ENCODE measurements at places on chromosomes 2 and 18.

- no peak for DNase-seq
Observed at GRCh38 chr2:71078624-71079023, 10.2 kb downstream of the NAGK start.

GRCh38 chr2:144519597-144519933, 354 bp downstream of the ZEB2 start:
- no peak for DNase-seq

DNA sequence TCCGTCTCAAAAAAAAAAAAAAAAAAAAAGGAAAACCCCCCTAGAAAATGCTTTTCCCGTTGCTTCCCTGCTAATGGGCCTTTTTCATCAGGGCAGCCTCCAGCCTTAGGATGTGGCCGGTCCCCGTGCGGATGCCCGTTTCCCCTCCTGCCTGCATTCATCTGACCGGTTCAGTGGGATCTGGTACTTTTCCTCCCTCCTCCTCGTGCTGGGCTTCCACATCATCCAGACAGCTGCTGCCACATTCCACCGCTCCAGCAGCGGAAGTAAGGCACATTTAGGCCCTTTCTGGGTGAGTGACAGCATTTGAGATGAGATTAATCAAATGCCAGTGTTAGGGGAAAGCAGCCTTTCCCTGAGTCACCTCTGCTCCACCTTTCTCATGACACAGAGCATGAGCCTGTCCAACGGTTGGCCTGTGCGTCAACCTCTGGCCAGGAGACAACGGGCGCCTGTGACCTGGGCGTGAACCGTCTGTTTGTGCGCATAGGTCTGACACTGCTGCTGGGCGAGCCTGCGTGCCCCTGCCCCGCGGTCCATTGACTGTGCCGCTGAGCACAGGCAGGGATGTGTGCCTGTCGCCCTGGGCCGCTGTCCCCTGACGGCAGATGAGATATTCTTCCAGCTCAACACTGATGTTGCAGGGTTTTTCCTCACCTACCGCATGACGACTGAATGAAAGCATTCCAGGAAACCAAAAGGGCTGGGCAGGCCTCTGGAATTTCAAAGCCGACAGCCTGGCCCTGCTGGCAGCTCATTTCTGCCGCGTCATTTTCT, 174.0 kb downstream of the TGIF1 start:
- no peak for DNase-seq

- DNase-seq: no peak
Observed at GRCh38 chr2:110869472-110870446, 137.4 kb downstream of the ACOXL start.

DNA sequence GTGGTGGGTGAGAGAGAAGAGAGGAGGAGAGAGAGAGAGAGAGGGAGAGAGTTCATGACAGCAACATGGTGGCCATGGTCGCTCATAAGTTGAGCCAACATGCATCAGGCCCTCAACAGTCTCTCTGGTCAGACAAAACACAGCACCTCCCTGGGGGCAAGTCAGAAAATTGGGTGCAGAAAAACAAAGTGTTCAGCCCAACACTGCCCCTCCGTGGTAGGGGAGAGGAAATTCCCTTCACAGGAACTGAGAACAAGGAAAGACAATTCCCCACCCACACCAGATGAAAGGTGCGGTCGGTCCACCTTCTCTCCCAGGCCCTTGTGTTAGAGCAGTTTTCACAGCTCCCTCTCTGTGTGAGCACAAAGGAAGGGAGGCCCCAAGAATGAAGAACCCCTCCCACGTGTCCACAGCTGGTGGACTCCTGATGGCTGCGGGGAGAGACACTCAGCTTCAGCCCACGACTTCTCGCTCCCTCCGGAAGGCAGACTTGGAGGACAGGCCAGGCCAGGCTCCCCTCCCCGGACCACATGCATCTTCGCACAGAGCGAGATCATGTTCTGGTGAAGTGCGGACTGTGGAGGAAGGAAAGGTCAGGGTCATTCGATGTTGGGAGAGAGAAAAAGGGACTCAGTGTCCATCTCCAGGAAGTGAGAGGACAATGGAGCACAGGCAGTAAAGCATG, 181.7 kb downstream of the ANAPC1 start:
- peak; percentile 39 for DNase-seq

DNA sequence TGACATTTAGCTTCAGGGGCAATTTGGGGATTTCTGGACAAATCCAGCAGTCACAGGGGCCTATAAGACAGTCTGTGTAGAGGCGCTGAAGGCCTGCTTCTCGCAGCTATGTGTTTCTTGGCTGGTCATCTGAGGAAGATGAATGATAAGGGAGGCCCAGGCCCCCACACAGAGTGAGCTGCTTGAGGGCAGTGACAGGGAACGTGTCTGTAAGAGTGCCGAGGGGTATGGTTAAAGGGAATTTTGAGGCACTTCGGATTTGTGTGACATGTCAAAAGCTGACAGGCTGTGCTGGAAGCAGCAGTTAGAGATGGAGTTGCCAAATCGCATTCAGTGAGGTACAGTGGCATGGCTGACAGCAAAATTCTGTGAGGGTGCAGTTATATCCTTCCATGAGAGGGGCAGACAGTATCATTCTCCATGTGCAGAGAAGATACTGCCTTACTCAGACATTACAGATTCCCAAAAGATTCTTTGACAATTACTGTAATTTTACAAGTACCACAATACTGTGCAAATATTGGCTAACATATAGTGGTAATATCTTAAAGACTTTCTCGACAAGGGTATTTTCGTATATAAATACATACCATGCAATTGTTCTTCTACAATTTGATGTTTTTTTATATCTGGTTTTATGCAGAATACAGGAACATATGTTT, 74.0 kb downstream of the CERS6 start:
- no peak for DNase-seq

DNA sequence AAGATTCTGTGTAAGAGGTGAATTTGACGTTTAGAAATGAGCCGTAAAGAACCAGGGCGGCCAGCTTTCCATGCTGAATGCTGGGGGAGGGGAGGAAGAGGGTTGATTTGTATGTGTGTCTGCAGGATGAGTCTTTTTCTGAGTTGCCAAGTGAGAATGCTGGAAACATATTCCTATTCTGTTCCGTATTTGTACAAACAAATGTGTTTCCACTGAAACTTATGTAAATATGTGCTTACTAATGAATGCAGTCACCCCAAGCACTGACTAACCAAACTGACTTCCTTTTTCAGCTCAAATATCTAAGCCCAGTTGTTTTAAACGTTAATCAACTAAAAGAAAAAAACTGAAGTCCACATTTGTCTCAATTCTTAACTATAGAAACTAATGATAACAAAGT, 74.9 kb upstream of the APCDD1 start:
- DNase-seq: no peak

- no peak for DNase-seq
Observed at GRCh38 chr18:56696966-56697365, 45.8 kb downstream of the WDR7 start.

DNA sequence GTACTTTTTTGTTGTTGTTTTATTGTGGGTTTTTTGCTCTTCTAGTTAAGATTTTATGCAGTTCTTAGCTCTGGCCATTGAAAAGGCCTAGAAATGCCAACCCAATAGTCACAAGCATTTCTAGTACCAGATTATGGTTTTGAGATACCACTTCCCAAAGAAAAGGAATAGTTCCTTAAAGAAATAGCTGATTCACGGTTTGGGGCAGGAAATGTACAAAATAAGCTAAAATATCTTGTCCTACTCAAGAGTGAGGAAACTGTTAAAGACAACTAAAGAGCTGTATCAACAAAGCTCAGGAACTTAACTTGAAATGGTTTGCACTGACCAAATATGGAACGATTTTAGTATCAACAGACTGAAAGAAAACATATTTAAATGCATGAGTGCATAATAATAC, 35.4 kb downstream of the PGAP1 start:
- DNase-seq: no peak

DNA sequence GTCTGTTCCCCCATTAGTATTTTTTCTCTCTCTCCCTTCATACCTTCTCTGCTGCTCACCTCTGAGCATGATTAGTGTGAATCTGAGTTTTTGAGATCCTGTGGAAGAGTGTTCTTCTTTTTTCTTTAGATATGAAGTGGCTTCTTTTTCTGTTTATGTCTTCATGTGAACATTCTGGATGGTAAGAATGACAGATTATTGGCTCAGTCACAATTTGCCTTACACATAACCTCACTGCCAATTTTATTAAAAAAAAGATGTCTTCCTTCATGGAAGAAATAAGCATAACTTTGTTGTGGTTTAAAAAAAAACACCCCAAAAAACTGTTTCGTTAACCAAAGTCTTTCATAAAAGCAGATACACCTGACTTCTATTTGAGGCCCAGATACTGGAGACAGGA, 539.1 kb downstream of the PLCL1 start:
- no peak for DNase-seq

- no peak for DNase-seq
Observed at GRCh38 chr2:128448331-128449225, 129.9 kb upstream of the HS6ST1 start.
